SJCRH30 (cell line): ENCODE measurements at places on chromosomes 7 and 10.

- no peak for DNase-seq
Observed at GRCh38 chr10:964321-964987, 23.8 kb upstream of the GTPBP4 start.

DNA sequence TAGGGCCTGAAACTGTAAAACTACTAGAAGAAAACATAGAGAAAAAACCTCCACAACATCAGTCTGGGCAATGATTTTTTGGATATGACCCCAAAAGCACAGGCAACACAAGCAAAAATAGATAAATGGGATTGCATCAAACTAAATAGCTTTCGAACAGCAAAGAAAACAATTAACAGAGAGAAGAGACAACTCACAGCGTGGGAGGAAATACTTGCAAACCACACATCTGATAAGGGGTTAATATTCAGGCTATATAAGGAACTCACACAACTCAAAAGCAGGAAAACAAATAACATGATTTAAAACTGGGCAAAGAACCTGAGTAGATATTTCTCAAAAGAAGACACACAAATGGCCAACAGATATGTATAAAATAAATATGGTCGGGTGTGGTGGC lies 7.7 kb upstream of the GSTK1 start:
- no peak for DNase-seq

DNA sequence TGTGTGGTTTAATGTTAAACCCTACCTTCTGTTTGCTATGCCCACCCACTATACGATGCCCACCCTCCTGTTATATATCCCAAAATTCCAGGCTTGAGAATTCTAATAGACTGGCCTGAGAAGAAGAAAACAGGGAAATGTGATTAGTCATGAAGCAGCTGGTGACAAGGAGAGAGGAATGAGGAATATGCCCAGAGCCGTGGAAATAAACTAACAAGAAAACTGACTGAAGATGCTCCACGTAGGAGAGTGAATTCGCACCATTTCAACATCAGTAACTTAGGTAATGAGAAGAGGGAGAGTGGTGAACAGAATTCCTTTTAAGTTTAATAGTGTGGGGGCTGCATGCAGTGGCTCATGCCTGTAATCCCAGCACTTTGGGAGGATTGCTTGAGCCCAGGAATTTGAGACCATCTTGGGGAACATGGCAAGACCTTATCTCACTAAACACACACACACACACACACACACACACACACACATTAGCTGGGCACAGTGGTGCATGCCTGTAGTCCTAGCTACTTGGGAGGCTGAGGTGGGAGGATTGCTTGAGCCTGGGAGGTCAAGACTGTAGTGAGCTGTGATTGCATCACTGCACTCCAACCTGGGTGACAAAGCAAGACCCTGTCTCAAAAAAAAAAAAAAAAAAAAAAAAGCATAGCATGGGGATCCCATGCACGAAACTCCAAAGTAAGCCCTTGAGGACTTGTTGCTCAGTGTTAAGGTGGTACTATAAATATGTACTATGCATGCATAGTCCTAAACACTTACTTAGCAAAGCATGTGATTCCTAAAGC lies 16.1 kb upstream of the SYPL1 start:
- DNase-seq: no peak

DNA sequence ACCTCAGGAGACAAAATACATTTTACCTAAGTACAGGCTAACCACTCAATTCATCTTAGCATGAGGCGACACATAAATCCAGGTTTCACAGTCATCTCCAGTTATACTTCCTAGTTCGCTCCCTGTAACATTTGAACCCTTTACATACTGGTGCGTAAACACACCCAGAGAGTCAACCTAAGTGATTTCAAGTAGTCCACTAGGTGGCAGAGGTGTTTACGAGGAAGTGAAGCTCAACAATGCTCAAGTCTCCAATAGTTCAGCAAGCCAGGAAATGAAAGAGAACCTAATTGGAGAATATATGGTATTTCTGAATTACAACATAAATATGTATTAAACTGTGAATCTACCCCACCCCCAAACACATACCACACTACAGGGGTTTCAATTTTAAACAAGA lies 76.3 kb upstream of the ABCB5 start:
- DNase-seq: peak; percentile 47

DNA sequence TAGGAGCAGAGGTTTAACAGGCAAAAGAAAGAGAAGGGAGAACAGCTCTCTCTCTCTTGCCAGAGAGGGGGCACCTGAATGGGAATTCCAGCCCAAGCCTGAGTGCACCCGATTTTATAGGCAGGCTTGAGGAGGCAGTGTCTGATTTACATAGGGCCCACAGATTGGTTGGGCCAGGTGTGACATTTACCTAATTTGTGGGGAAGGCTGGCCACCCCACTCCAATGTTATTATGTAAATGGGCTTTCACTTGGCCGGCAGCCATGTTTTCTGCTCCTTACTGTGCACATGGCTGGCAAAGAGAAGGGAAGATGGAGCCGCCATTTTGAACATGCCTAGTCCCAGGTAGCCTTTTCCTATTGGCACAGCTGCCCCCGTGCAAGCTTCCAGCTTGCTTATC lies 735.5 kb upstream of the AUTS2 start:
- no peak for DNase-seq

DNA sequence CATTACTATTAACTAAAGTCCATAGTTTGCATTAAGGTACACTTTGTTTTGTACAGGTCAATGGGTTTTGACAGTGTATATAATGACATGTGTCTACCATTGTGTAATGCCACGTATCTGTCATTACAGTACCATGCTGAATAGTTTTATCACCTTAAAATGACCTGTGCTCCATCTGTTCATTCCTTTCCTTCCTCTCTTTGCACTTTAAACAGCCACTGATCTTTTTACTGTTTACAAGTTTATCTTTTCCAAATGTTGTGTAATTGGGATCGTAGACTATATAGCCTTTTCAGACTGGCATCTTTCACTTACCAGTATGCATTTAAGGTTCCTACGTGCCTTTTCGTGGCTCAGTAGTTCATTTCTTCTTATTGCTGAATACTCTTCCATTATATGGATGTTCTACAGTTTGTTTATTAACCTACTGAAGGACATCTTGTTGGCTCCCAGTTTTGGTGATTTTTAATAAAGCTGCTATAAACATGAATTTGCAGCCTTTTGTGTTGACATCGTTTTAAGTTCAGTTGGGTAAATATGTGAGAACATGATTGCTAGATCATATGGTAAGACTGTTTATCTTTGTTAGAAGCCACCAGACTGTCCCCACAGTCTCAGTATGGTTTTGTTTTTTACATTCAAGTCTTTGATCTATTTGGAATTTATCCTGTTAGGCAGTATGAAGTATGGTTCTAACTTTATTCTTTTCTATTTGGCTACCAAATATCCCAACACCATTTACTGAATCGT lies 24.7 kb downstream of the STAM start:
- no peak for DNase-seq

DNA sequence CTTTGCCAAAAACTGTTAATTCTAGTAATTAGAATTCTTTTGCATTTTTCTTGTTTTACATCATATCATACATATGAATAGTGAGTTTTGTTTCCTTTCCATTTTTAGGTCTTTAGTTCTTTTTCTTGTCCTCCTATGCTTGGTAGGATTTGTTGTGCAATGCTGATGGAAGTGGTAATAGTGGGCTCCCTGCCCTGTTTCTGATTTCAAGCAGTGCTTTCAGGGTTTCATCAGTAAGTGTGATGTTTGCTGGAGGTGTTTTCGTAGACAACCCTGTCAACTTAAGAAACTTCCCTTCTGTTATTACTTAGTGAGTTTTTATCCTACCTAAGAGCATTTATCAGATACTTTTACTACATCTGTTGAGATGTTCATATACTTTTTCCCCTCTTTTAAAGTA lies 50.5 kb downstream of the CSGALNACT2 start:
- no peak for DNase-seq

DNA sequence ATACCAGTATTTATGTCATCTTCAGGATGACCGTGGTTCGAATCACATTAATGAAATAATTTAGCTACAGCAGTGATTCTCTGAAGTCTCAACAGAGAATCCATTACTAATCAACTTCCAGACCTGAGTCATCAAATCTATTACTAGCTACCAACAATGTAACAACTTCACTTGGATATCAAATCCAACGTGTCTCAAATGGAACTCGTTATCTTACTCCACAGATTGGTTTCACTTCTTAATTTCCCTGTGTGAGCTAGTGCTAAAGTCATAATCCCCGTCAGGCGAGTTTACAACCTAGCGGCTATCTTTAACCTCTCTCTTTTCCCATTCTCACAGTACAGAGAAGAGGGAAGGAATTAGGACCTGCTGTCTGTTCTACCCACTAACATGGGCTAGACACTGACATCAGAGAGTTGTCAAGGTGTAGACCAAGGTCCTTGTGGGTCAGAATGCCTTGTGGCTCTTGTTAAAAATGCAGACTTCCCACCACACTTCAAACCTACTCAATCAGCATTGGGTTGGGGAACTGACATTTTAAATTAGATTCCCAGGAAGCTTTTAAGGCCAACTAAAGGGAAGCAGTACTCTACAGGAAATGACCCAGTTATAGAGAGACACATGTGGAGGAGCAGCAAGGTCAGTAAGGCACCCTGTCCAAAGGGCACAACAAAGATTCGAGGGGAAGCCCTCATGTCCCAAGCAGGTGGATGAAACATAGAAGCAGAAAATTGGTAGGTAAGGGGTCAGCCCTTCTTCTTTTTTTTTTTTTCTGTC lies 57.3 kb upstream of the GSAP start:
- no peak for DNase-seq

- no peak for DNase-seq
Observed at GRCh38 chr7:91691865-91692264, 188.6 kb downstream of the MTERF1 start.

- peak; percentile 17 for DNase-seq
Observed at GRCh38 chr7:121872831-121873288, at the start of gene PTPRZ1. Gene PTPRZ1, plus strand, starts transcription at chr7:121873161. Its CDS starts 339 bp downstream, at chr7:121873500.

DNA sequence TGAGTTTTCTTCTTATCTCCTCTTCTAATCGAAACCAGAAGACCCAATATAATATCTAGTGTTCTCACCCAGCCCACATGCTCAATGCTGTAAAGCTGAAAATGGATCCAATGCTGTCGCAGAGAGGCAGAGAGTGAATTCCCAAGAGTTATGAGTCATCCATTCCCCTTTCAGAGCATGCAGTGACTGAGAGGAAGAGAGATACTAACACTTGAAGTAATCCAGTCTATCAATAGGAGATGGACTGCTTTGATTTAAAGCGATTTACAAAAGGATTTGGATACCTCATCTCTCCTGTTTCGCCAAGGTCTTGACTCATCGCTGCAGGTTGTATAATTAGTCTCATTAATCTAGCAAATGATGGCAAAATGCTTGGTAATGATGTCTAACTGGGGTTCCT lies 41.5 kb upstream of the PRKCQ start:
- no peak for DNase-seq

DNA sequence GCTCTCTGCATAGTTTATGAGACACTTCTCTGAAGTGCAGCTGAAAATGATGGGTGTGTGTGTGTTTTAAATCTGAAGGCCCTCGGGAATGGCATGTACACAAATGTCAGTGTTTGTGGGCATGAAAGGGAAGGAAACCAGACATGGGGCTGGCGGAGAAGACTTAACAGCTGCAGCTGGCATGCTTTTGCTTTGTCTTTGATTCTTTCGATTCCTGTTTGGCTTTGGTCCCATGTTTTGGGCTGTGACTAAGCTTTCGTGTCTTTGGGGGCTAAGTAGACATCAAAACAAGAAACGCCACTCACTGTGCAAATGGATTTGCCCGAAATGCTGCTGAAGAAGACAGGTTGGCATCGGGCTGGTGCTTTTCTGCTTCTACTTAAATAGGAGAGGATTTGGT lies 179.3 kb downstream of the PFKFB3 start:
- peak; percentile 65 for DNase-seq

GRCh38 chr7:104758504-104758903 lies 255.5 kb upstream of the KMT2E start:
- DNase-seq: no peak

GRCh38 chr10:101710793-101711192 lies 15.8 kb upstream of the FBXW4 start:
- DNase-seq: no peak

DNA sequence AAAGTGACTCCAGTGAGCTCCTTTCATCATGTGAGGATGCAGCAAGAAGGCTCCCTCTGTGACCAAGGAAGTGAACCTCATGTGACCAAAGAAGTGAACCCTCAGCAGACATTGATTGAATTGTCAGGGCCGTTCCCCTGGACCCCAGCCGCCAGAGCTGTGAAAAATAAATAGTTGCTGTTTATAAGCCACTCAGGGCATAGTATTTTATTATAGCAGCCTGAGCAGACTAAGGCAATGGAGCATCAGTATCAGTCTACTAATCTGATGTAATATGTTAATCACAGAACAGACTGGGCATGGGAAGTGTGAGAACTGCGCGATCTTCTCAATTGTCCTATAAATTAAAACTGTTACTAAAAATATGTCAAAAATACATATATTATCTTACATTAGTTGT lies 384.5 kb upstream of the PRKCQ start:
- no peak for DNase-seq

- no peak for DNase-seq
Observed at GRCh38 chr10:120473593-120473992, 16.6 kb downstream of the PLPP4 start.

- DNase-seq: no peak
Observed at GRCh38 chr7:148838905-148839304, 45.2 kb downstream of the EZH2 start.

DNA sequence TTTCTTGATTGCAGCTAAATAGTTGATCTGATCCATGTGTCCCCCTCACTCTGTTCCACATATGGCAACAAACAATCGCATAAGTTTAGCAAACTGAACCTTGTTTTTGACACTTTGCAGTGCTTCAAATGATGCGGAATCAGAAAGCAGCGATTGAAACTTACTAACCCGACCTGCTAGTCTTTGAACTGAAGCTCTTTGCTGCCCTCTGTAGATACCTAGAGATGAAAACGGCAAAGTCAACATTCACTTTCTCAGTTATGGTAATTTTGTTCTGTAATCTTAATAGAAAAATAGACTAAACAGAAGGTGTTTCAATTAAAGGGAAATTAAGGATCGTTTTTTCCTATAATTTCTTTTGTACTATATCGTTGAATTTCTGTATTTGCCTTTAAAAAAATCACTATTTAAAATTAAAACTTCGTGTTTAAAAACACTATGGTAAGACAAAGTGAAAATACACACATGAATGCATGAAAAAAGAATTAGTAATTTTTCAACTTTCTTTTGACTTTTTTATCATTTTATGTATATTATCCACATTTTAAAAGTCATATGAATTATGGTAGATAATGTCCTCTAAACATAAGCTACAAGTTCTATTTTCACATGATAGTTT lies 276.5 kb downstream of the MAGI2 start:
- peak; percentile 17 for DNase-seq

DNA sequence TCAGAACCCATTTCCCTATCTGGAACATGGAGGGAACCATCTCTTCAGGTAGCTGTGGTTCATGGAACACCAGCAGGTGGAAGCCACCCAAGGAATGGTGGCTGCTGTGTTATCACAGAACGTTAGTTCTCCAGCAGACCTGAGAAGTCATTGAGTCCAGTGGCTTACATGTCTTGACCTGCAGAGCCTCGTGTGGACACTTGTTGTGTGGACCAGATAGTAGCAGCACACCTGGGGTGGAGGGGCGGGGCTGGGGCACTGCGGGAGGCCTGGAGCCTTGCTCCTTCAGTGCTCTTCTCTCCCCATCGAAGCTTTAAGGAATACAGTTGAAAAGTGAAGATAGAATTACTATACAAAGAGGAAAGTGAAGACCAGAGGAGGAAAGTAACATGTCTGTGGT lies 42.4 kb downstream of the VWA2 start:
- DNase-seq: no peak

- no peak for DNase-seq
Observed at GRCh38 chr7:129334473-129334872, 99.8 kb upstream of the STRIP2 start.

- DNase-seq: no peak
Observed at GRCh38 chr10:76080451-76080850, 649.0 kb downstream of the LRMDA start.
